ENCODE measurements at places on chromosomes 7 and 10.

- peak; percentile 37 for DNase-seq
Measured at GRCh38 chr10:75352650-75353049, 48.9 kb downstream of the ZNF503 start.

DNA sequence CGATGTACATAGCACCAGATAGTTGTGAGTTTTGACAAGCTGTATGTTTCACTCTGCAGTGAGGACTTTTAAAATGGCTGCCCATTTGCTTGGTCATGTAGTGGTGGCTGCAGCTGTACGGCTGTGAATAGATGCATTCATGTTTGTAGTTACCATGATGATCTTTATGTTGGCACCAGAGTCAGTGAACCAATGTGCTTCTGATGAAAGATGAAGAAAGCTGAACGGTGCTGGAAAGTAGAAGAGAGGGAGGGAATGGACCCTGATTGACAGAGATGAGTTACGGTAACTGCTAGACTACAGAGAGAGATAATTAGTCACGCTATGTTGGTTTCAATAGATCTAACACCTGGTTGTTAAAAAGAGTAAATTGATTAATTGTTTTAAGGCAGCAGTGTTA is 256.8 kb downstream of the CELF2 start:
- DNase-seq, result no peak

GRCh38 chr7:15214976-15215375 is 312.4 kb upstream of the DGKB start:
- no peak for DNase-seq

DNA sequence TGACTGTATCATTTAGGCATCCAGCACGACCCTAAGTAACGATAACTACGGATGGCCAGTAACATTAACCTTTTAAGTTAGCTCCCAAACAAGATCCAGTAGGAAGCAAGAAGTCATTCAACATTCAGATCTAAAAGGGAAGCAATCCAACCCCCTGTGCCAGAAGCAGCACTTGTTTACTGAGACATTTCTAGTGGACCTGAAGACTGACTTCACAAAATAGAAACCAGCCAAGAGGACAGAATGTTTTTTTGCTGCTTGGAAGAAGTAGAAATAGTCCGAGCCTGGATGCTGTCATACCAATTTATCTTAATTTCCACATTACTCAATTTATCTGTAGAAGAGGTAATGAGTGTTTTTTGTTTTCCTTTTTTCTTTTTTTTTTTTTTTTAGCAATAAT is 88.0 kb upstream of the CTTNBP2 start:
- DNase-seq, result no peak

DNA sequence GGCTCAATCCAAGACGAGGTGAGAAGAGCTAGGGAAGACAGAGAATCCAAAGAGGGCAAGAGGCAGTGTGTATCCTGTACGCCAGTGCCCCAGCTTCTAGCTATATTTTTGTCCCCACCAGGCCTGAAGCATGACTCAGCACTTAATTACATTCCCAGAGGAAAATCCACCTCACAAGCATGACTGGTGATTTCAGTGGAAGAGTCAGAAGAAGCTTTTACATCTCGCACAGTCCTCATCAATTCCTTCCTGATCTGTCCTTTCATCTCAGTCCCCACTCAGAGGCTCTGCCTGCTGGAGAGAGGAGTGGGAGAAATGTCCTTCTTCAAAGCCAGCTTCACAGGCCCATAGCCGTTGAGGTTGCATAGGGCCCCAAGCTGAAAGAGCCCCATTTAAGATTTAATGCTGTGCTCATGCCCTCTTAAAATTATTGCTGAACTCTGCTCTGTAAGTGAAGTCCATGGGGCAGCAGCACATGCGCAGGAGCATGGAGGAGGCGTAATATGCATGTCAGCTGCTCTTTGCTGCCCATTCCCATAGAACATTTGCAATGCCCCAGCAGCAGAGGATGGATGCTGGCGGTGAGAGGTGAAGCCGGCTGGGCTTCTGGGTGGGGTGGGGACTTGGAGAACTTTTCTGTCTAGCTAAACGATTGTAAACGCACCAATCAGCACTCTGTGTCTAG is 39.0 kb upstream of the AOAH start:
- DNase-seq, result no peak

DNA sequence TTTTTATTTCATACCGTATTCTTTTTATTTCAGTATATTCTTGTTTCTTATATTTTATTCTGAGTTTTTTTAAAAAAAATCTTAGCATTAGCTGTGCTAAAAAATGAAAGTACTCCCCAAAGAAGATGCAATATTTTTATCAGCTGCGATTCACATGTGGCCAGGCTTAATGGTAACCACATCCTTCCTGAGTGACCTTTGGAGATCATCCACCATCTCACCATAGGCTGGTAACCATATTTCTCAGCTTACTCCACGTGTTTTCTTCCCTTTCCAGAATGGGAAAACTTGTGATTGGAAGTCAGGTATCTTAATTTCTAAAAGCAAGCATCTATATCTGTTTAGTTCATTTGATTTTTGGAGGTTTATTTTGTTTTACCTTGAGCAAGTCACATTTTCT is 18.8 kb upstream of the LIPM start:
- DNase-seq, result no peak

GRCh38 chr10:12077580-12078180 is 8.9 kb downstream of the DHTKD1 start:
- no peak for DNase-seq

- DNase-seq, result peak; percentile 74
Measured at GRCh38 chr7:55019191-55019690, 424 bp downstream of the EGFR start.

DNA sequence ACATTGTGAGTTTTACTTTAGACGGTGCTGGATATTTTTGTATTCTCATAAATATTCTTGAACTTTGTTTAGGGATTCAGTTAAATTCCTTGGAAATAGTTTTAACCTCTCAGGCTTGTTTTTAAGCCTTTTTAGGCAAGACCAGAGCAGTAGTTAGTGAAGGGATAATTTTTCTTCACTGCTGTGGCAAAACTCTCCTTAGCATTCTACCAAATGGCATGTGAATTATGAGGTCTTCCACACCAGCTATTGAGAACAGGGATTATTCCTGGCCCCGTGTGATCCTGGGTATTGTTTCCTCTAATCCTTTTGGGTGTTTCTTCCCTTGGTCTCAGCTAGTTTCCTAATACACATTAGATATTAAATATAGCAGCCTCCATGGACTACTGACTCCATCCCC is 46.2 kb downstream of the CCDC71L start:
- DNase-seq, result no peak
